ENCODE measurements at places on chromosomes 6 and 20. TPM values are rescaled to one million over a fixed set of nuclear protein-coding genes. Genes with fewer than 3 reads are reported as not detected.

The SAMD5 gene
- polyA plus RNA-seq: not detected

The PNPLA1 gene
- not detected for polyA plus RNA-seq

The TXLNB gene
- 0.23 TPM for polyA plus RNA-seq

The CD93 gene
- not detected for polyA plus RNA-seq

The CITED2 gene
- 672 TPM for polyA plus RNA-seq

The MCHR2 gene
- polyA plus RNA-seq: not detected

The CAGE1 gene
- polyA plus RNA-seq: not detected

The MICB gene
- 4.2 TPM for polyA plus RNA-seq

The MYT1 gene
- not detected for polyA plus RNA-seq

The APCDD1L gene
- 15.7 TPM for polyA plus RNA-seq

The PCNA gene
- 84.8 TPM for polyA plus RNA-seq

The GJA1 gene
- 68.1 TPM for polyA plus RNA-seq

The ACAT2 gene
- polyA plus RNA-seq: 17.6 TPM

The BPI gene
- 0.10 TPM for polyA plus RNA-seq

The LPA gene
- not detected for polyA plus RNA-seq

The KIF25 gene
- polyA plus RNA-seq: not detected

The SLC4A11 gene
- polyA plus RNA-seq: 1.2 TPM

The DSP gene
- 76.4 TPM for polyA plus RNA-seq

The NR2E1 gene
- polyA plus RNA-seq: not detected

The HLA-DQB2 gene
- polyA plus RNA-seq: not detected

The WFDC5 gene
- polyA plus RNA-seq: not detected

The CST4 gene
- polyA plus RNA-seq: not detected

Data from GM23248 (cell line).